M059J (cell line): ENCODE measurements at places on chromosomes 4 and X. TPM values are rescaled to one million over a fixed set of nuclear protein-coding genes. Genes with fewer than 3 reads are reported as not detected.

Gene SLC7A11
- 7.8 and 9.2 TPM in 2 replicates for total RNA-seq

GRCh38 chr4:122921971-122922876, at the start of gene NUDT6:
Gene NUDT6 (minus strand): TSS chr4:122922597. CDS start chr4:122922572, 25 bp downstream.
- peak; percentile 70 for DNase-seq

Gene TTC29
- 0.07 and 0.49 TPM in 2 replicates for total RNA-seq

Gene GABRB1
- total RNA-seq: 1.5 and 4.3 TPM in 2 replicates

GRCh38 chr4:89296399-89296798, 11.2 kb downstream of the GPRIN3 start:
- no peak for DNase-seq

Gene ART3
- not detected in 2 replicates for total RNA-seq

GRCh38 chr4:73860181-73860580, 7.1 kb downstream of the PF4V1 start:
- DNase-seq: no peak

DNA sequence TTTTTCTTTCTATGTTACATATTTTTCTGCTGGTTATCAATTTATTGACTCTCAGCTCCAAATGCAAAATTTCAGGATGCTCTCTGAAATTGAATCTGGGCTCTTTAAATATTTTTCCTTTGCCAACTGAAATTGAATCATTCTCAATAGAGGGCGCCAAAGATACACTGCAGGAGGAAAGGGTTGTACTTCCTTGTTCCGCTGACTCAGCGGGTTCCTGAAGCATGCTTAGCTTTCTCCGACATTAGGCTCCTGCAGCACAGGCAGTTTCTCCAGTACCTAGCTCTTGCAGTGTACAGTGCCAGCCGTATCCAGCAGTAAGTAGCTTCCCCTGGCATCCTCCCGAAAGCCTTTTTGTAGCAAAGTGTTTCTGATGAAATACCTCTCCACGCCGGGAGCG, 28.8 kb upstream of the CFAP47 start:
- DNase-seq: peak; percentile 71

Gene BEX1
- total RNA-seq: 561 and 726 TPM in 2 replicates

DNA sequence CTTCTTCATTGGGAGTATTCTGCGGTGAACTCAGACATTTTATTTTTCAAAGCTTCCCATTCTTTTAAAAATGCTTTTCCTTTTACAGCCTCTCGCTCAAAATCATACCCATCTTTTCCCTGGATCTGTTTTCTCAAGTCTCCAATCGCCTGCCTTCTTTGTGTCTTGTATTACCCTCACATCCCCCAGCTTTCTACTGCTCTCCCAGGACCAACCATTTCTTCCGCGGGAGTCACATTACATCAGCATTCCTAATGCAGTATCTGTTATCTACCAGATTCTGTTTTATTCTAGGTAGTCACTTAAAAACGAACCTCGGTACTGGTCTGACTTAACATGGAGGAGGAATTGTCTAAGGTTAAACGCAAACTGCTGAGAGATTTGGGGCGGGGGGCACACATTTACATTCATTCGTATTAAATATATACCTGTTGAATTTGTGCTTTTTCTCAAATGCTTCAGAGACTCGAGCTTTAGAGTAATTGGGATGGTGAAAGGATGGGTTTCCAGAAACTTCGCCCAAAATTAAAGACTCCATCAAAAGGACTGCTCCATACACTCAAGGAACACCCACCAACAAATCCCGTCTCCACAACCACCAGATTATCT, 493 bp upstream of the UCHL1 start:
- DNase-seq: peak; percentile 37

DNA sequence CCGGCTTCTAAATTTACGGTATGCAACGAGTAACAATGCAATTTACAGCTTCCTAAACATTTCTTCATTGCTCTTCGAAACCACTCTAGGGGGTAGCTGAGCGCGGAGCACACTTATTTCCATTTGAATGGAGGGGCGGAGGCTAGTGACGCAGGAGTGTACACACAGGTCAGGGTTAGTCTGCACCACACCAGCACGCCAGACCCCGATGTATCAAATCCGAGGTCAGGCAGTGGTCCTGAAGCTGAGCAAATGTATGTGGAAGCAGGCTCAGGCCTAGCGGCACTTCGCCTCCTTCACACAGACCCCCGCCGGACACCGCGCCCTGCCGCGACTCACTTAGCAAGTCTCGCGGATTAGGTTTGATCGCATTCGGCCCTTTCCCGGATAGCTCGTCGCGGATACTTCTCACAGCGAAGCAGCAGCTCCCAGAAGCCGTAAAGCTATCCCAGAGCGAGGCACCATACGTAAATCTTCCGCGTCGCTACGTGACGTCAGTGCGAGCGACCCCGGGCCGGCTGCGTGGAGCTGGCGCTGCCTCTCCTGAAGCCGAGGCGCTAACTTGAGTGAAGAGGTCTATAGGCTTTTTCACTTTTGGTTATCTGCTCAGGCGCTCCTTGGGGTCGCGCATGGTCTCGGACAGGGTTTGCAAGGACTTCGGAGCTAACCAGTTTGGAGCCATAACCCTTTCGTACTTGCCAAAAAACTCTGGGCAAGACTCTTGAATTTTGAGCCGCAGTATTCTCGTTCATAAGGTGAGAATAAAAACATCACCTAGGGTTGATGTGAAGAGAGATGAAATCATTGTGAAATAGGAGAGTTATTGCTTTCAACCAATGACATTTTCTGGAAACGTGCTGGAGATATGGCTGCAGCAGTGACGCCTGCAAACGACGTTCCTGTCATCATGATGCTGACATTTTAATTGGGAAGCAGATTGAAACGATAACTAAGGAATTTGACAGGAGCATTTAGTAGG, at the start of gene AASDH:
AASDH (minus strand) TSS at position 469 of the 979 bp plus-strand sequence. CDS start 3,192 bp downstream, outside the sequence.
- peak; percentile 87 for DNase-seq

DNA sequence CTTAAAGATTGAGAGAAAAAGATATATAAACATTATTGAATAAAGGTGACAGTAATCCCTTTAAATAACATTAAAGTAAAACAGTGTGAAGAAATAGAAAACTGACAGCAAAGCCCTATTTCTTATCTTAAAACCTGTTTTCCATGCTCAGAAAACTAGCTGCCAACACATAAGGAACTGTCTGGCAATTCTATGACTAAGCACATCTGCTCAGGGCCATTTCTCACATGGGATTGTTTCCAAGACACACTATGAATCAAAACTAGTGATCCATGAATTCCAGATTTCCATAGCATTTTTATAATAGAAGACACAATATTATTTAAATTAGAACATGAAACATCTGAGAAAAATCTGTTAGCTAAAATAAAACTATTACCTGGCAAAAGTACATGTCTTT, 113.4 kb downstream of the SCLT1 start:
- peak; percentile 66 for DNase-seq

DNA sequence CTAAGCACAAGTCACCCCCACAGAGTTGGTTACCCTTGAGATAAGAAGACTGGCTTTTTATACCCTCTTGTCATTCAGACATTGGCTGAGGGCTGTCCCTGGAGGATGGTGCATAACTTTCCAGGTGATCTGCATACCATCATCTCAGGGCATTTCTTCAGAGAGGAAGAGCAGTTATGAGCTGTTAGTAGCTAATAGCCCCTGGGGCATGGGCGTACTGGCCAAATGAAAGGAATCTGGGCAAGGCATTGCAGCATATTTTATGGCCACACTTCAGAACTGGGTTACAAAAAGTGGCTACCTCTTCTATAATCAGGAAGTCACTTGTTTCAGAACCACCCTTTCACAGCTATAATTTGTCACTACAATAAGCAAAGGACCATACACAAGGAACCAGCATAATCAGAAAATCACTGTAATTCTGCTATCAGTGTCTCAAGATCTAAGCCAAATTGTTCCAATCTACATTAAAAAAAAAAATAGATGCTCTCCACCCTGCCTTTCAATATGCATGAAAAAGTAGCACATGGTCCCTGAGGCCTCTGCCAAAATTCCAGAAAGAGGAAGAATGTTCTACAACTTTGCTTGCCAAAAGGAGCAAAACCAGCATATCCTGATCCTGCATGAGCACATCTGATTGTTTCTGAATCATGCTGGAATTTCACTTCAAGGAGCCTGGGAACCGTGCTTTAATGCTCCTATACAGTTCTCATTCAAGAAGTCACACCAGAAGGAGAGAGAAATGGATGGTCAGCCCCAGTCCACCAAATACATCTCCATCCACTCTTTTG, 92.0 kb downstream of the TMEM144 start:
- DNase-seq: peak; percentile 52

GRCh38 chrX:7654316-7654715, 188.7 kb upstream of the VCX start:
- no peak for DNase-seq

GRCh38 chrX:28099166-28099565, 117.9 kb upstream of the DCAF8L1 start:
- DNase-seq: no peak

DNA sequence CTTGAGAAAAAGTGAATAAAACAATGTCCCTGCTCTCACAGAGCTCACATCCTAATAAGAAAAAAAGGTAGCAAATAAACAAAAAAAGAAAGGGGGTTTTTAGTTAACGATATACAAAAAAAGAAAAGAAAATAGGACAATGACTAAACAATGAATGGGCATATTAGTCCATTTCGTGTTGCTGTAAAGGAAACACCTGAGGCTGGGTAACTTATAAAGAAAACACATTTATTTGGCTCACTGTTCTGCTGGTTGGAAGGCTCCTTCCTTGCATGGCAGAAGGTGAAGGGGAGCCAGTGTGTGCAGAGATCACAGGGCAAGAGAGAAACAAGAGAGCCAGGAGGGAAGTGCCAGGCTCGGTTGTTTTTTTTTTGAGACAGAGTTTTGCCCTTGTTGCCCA, 4.7 kb upstream of the KLF3 start:
- no peak for DNase-seq

Gene TBC1D9
- total RNA-seq: 9.0 and 15.3 TPM in 2 replicates

DNA sequence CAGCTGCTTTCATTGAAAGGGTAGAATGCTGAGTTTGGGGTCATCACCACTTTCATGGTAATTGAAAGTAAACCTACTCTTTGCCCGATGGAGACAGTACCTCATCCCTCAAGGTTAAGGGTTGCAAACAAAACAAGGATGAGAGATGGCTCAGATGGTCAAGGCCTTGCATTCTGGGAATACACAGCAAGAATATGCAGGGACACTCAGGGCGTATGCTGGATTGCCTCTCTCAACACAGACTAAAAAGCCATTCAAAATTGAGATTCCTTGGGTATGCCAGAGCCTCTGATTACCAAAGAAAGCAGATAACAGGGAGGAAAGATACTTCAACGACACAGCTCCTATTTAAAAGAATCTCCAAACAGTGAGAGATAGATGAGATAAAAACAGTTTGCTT, 310.4 kb downstream of the ARAP2 start:
- DNase-seq: no peak

- DNase-seq: no peak
Measured at GRCh38 chrX:136271300-136271699, 20.1 kb upstream of the MAP7D3 start.
